D721Med (cell line): ENCODE measurements at places on chromosomes 3 and 15.
A peak's percentile ranks its signal among the peaks of the same experiment; 100 is the strongest.

DNA sequence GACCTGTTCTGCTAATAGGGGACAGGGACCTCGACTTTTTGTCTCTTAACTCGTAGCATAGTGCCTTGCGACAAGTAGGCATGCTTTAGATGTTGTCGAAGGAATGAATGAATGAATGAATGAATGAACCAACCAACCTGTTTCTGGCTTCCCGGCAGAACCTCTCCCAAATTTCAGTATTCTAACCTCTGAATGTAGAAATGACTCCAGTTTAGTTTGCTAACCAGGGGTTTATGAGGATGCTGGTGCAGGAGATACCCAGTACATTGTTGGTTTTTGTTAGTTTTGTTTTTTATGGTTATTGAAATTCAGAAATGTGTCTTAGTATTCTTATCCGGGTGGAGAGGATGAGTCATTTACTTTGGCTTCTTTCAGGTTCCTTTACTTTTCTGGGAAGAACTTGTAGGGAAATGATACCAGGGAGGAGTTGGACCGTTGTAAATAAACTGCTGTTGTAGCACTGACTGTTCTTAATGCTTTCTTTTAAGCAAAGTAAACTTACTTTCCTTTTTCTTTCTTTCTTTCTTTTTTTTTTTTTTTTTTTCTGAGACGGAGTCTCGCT is 29.6 kb upstream of the EHHADH start:
- no peak for DNase-seq

GRCh38 chr3:150623945-150624344 is 20.8 kb downstream of the SELENOT start:
- no peak for DNase-seq

DNA sequence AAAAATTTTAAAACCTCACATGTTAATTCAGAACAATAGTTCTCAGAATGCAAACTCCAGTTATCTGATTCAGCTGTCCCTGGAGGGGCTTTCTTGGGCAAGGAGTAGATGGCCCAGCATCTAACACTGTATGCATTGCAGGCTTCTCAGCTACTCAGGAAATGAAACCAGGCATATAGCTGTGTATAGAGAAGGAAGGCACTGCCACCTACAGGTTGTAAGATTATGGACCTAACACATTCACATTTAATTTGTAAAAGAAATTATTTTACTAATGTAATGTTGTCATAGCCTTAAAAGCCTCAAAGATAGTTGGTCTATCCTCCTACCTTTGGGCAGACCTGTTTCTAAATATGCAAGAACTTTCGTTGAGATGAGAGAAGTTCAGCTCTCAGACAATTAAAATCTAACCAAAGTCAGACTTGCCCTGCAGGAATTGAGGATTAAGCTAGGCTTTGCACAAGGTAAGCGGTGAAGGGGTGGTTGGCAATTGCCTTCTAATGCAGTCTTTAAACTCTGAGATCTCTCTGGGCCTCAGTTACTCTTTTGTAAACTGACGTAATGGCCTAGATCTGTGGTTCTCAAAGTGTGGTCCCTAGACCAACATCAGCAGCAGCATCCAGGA is 132.8 kb upstream of the SLC24A5 start:
- DNase-seq = peak; percentile 18

GRCh38 chr3:69741032-69741767 is 1.9 kb downstream of the MITF start:
- no peak for DNase-seq

GRCh38 chr3:61454801-61455200 is 106.6 kb upstream of the PTPRG start:
- no peak for DNase-seq

- DNase-seq = no peak
Measured at GRCh38 chr15:39040861-39041260, 476.2 kb upstream of the RASGRP1 start.

DNA sequence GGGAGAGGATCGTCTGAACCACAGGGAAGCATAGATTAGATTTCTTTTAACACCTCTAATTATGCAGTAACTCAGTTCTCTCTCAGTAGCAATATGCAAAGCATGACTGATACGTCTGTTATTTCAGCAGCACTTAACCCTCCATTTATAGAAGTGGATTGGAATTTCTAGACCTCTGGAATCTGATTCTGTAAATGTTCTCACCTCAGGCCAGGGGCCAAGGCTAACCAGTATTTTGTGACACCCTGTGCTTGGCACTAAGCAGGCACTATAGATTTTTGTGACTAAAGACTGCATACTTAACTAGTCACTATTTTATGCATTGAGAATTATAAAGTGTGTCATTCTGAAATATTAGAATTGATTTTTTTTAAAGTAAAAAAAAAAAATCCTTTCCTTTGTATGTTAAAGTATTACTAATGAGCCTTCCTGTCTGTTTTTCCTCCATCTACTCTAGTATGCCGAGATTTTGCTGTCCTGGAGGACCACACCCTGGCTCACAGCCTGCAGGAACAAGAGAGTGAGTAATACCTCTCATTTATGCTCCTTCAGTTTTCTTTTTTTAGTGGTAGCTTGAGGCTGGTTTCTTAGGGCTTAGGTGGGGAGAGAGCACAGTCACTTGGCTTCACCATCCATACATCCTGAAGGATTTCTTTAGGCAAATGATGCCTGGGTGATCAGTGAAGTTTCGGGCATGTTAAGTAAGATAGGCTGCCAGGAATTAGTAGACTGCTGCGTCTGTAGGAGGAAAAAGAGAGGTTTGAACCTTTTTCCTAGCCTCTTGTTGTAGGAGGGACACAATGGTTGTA is 26.5 kb upstream of the UTS2B start:
- no peak for DNase-seq

DNA sequence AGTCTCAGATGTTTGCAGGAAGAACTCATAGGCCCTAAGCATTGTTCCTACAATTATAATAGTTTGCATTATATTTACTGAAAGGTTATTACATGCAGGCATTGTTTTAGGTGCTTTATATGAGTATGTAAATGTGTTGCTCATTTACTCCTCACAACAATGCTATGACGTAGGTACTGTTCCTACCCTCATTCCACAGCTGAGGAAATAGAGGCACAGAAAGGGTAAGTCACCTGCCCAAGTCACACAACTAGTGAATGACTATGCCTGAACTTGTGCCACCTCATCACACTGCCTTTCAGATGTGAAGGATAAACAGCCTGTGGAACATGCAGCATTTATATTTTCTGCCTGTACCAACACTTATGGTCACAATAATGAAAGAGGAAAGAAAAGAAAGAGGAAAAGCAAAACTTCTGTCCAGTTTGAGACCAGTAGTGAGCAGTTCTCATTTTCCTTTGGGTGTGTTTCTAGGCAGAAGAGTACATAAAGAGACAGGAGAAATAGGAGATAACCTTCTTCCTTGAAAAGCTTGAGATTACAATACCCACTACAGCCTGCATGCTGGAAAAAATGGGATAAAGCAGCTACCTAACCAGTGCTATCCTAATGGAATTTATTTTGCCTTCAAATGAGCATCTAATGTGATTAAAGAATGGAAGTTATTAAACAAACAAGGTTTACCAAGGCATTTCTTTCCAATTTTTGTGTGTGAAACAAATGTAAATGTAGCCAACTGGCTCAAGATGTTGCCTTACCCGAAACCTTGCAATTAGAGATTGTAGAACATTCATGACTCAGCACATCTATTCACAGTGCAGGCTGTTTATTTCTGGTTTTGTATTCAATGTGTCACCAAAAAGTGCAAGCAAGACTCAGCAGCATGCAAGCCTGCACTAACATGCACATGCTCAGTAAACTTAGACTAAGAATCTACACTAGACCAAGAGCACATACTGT is 20.5 kb upstream of the ENTPD3 start:
- DNase-seq = no peak

- DNase-seq = no peak
Measured at GRCh38 chr3:16890597-16891333, 6.0 kb downstream of the PLCL2 start.

DNA sequence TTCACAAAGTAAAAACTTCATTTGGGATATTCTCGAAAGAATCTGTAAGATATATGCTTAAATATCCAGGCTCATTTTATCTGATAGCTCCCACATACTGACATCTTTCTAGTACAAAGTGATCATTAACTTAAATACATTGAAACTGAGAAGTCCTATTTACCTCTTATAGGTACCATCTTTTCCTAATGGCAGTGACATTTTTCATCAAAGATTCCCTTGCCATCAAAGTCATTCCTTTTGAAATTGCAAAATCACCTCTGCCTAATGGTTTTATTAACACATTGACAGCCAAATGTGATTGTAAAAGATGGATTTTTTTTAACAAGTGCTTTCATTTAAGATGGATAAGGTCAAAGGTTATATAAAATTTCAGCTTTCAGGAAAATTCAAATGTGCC is 346.6 kb downstream of the MFSD1 start:
- no peak for DNase-seq

DNA sequence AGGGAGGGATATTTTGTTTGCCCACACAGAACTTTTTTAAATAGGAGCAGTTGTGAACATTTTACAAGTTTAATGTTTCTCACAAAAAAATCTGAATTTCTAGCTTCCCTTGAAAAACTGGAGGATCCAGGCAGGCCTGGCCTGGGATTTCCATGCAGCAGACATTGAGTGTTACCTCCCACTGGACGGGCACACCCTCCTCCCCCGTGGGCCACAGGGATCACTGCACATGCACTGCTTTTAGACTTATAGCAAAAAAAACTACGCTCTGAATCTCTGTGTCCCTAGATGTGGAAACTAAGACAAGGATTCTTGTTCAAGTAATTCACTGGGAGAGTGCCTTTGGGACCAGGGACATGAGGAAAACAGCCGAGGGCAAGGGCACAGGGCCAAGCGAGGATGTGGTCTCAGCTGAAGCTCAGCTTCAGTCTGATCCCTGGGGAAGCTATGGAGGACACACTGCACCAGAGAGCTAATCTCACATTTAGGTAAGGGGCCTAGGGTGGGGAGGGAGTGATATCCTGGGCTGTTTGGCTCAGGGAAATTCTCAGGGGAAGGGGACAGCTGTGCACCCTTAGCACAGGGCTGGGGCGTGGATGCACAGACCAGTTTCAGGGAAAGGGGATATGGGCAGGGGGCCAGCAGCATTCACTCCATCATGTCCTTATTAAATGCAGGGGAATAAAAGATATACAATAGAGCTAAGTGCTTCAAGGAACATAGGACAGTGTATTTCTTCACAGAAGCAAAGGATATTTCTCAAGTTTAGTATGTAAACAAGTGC is 46.0 kb downstream of the FSIP1 start:
- DNase-seq = no peak

DNA sequence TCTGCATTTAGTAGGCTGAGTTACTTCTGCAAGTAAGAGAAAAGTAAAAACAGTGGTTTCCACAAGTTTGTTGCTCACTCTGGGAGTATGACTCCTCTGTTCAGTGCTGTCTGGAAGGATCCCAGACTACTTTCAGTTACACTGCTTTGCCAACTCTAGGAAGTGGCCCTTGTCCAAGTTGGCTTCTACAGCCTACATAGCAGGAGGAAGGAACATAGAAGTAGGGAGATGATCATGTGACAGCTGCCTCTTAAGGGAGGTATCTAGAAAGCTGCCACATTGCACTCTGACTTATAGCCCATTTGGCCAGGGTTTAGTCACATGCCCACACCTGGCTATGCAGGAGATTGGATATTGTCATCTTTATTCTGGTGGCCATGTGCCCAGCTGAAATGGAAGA is 298.1 kb downstream of the NSUN3 start:
- DNase-seq = no peak

DNA sequence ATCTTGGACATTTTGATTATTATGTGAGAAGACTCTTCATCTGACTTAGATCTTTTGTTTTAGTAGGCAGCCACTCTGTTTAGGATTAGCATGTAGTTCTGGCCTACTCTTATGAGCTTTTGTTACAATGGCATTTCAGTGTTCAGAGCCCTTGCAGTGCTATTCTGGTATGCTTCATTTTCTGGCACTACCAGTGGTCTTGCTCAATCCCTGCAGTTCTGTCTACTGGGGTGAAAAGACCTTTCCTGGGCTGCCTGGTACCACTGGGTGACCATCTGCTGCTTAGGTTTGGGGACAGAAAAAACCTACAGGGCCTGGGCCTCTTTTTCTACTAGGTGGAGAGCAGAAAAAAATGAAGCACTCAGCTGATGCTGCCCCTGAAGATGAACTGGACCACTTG is 42.5 kb downstream of the IL16 start:
- no peak for DNase-seq

DNA sequence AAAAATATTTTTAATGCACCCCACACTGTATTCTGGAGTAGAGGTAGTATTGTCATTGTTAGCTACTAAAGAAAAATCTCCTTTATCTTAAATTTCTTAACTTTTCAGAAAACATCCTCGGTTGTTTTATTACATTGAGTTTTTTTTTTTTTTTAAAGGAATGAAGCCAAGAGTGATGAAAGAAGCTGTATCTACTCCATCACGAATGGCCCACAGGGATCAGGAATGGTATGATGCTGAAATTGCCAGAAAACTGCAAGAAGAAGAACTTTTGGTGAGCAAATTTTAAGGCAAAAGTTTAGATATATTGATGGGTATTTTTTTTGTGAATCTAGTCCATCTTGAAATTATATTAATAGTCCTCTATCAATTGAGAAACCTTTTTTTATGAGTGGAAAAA is 49.7 kb upstream of the UTS2B start:
- DNase-seq = no peak

DNA sequence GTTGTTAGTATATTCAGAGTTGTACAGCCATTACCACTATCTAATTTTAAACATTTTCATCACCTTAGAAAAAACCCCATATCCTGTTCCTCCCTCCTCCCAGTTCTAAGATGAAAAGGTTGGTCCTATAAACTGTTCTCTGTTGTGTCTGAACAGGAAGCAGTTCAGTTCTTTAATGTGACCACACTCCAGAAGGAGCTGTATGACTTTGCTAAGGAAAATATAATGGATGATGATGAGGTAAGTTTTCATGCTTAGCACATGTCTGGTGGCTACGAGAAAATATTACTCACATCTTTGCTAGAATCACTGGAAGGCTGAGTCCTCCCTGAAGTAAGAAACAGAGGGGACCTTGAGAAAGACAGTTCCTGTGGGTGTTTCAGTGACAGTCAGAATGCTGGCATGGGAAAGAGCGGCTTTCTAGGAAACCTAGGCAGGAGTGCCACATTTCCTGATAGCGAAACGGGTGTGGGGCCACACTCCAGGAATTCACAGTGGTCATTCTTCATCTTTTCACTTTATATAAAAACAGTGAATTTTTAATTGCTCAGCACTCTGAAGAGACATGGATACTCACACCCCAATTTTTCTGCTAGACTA is 20.3 kb downstream of the CRTAP start:
- no peak for DNase-seq

DNA sequence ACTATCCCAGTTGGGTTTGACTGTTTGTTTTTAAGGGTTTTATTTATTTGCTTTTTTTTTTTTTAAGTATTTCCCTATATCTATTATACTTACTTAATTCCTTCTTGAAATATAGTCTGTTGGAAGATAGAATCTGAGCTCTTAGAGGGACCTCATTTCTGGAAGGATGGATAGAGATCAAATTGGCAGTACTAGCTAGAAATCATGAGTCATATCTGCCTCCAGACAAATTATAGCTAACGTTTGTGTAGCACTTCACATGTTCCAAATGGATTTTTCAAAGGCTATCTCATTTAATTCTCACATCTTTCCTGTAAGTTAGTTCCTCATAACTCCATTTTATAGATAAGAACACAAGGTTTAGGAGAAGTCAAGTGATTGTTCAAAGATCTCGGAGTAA is 384.7 kb downstream of the ZIC1 start:
- DNase-seq = no peak

- DNase-seq = no peak
Measured at GRCh38 chr3:31469385-31469784, 63.3 kb upstream of the STT3B start.

GRCh38 chr3:133426721-133427120 is 26.9 kb downstream of the BFSP2 start:
- no peak for DNase-seq

- no peak for DNase-seq
Measured at GRCh38 chr3:115825046-115825445, 201.7 kb downstream of the GAP43 start.
